ENCODE measurements at places on chromosomes 4 and X. TPM values are rescaled to one million over a fixed set of nuclear protein-coding genes. Genes with fewer than 3 reads are reported as not detected.

DNA sequence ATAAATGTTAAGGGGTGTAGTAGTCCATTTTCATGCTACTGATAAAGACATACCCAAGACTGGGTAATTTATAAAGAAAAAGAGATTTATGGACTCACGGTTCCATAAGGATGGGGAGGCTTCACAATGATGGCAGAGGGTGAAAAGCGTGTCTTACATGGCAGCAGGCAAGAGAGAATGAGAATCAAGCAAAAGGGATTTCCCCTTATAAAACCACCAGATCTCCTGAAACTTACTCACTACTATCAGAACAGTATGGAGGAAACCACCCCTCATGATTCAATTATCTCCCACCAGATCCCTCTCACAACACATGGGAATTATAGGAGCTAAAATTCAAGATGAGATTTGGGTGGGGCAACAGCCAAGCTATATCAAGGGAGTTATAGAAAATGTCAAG lies 329.2 kb downstream of the DTHD1 start:
- DNase-seq = no peak

GRCh38 chr4:71270901-71271300 lies 67.9 kb upstream of the SLC4A4 start:
- peak; percentile 47 for DNase-seq

DNA sequence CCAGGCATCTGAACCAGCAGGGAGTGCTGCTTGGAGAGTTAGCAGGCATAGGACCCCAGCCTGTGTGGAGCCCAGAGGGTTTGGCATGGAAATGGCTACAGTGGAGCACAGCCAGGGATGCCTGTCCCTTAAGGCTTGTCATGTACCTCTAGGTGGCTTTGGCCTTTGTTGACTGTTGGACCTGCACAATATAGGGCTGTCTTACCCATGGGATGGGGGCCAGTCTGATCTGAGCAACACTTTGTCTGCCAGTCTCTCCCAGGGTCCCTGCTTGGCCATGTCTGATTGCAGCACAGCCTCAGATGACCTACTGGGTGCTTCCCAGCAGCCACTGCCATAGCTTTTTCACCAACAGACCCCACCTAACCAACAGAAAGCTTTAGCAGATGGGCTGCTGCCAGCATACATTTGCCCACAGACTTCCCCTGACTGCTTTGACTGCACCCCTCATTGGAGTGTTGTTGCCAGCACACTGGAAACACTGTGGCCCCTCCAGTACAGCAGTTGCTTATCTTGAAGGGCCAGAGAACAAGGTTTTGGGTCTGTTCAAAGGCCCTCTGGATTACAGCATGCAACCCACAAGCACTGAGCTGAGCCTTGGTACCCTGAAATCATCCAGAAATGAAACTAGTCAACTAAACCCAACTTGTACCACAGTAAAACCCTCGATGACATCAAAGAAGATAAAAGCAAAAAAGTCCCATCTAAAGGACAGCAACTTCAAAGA lies 22.1 kb downstream of the ANAPC10 start:
- DNase-seq = no peak

Gene COL4A5
- 5.3 TPM for polyA plus RNA-seq

Gene OTUD6A
- polyA plus RNA-seq = not detected
